ENCODE measurements at places on chromosomes 4 and X.

DNA sequence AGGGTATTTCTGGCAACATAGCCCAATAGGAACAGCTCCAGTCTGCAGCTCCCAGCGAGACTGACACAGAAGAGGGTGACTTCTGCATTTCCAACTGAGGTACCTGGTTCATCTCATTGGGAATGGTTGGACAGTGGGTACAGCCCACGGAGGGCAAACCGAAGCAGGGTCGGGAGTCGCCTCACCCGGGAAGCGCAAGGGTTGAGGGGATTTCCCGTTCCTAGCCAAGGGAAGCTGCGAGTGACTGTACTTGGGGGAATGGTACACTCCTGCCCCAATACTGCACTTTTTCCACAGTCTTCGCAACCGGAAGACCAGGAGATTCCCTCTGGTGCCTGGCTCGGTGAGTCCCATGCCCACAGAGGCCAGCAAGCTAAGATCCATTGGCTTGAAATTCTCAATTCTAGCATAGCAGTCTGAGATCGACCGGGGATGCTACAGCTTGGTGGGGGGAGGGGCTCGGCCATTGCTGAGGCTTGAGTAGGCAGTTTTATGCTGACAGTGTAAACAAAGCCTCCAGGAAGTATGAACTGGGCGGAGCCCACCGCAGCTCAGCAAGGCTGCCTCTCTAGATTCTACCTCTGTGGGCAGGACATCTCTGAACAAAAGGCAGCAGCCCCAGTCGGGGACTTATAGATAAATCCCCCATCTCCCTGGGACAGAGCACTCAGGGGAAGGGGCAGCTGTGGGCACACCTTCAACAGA, 14.0 kb upstream of the ADAD1 start:
- peak; percentile 23 for DNase-seq

GRCh38 chr4:7658341-7659204, 223.8 kb upstream of the PSAPL1 start:
- no peak for DNase-seq

DNA sequence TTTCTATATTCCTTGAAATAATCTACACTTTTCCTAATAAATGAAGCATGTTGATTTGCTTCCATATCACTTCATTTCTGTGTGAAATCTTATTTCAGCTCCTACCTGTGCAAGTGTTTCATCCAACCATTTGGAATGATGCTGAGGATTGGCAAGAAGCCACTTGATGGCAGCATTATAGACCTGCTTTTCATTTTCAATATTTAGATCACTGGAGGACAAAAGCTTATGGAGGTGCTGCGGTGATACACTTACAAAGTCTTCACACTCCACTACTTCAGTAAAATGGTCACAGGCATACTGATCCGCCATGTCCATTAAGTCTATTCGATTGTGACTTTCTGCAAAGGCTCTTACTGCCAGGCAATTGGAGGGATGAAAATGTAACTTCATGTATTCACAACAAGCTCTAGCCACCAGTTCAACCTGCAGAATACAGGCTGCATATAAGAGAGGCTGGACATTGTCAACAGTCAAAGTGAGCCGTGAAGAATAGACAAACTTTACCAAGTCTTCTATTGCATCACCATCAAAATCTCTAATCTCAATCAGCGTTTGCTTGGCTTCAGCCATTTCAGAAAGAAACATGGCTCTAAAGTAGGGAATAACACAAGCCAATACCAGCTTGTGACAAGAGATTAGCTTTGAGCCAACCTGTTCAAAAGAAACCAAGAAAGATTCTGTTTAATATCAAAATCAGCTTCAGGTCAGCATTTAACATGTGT, 35.1 kb downstream of the KLHL8 start:
- DNase-seq = no peak

DNA sequence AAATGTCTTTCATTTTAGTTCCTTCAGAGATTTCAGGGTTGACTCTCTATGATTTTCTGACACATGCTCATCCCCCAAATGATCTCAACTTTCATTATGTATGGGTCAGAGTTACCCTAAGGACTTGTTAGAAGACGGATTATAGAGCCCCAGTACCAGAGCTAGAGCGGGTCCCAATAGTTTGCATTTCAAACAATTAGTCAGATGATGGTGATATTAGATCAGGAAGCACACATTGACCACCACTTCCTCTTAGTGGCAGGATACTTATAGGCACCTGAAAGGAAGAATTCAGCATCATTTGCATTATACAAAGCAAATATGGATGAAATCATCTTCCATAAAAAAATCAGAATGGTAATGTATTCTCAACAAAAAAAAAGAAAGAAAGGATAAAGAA, 106.1 kb downstream of the GALNTL6 start:
- DNase-seq = no peak

- no peak for DNase-seq
Measured at GRCh38 chrX:119759248-119759766, 919 bp downstream of the SOWAHD start.

GRCh38 chr4:183766140-183766539, 107.0 kb downstream of the TRAPPC11 start:
- DNase-seq = no peak

All from fibroblast of villous mesenchyme (primary cell).